Effector memory CD4-positive, alpha-beta T cell (primary cell): ENCODE measurements at places on chromosomes 3 and 15.

DNA sequence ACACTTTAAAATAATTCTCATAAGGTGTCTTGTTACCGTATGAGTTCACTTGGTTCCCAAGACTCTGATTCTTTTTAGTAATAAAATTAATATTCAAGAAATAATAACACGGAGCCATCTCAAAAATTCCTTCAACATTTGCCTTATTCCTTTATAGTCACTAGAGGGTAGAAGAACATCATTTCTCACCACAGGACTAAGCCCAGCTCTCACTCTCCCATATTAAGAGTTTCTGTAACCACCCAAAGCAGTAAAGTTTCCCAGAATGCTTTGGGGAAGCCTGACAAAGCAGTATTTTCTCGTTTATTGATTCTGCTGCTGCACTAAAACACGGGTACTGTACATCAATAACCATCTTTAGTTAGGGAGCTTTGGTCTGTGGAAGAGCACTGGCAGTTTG is 114.9 kb downstream of the MCTP2 start:
- DNase-seq: no peak

DNA sequence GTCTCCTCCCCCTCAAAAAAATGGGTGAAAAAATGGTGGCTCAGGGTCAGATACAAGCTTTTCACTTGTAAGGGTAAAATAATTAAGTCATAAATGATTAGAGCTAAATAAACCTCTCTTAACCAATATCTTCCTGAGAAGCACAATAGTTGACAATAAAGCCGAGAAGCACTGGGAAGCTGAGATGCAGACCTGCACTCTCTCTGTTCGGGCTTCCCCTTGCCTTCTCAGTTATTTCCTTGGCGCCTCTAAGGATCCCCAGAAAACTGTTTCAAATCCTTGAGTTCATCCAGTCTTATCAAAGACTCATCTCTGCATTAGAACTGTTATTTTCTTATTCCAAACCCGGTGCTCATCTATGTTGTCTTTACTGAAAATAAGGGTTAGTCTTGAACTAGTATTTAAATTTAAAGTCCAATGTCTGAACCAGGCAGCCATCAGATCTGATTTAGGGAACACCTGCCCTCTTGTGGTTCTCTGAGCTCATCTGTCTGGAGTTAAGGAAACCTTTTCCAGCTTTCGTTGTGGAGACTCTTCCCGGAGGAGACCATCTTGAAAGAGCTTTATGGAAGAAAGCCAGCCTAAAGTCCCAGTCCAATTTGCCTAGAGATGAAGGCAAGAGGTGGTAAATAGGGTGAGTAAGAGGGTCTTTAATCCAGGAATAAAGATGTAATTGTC is 256.4 kb upstream of the MCTP2 start:
- DNase-seq: no peak

DNA sequence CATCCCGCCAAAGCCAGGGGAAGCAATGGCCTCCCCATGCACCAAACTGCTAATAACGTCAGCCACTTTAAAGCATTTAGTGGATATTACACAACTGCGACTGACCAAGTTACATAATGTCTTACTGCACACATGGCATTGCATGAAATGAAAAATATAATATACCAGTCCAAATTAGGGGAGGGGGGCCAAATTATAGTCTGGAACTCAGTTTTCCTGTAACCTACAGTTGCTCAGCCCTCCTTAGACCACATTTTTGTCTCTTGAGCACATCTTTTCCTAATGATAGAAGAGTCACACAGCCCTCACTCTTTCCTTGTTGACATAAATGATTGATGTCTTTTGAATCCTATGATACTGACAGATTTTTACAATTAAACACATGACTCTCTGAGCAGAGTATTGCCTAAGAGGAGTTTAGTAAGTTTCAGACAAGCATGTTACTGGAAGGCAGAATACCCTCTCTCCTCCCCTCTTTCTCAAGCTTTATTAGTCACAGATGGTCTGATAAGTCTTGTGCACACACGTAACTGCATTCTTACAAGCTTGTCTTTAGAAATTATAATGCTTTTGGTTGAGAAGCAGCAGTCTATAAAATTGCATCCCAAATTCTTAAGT is 1.1 kb upstream of the PLD1 start:
- DNase-seq: no peak

DNA sequence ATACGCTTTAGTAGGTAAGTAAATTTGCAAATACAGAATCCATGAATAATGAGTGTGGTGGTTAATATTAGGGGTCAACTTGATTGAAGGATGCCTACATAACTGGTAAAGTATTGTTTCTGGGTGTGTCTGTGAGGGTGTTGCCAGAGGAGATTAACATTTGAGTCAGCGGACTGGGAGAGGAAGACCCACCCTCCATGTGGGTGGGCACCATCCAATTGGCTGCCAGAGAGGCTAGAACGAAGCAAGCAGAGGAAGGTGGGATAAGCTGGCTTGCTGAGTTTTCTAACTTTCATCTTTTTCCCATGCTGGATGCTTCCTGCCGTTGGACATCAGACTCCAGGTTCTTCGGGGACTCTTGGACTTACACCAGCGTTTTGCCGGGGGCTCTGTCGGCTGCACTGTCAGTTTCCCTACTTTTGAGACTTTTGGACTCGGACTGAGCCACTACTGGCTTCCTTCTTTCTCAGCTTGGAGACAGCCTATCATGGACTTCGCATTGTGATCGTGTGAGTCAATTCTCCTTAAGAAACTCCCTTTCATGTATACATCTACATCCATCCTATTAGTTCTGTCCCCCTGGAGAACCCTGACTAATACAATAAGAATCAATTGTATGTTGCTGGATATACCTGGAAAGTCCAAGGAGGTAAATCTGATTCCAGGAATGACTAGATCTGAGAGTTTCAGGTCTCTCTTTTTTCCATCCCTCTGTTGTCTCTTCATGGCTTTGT is 25.8 kb upstream of the NEDD4 start:
- DNase-seq: no peak

- no peak for DNase-seq
Measured at GRCh38 chr3:11612515-11613188, 31.1 kb downstream of the VGLL4 start.

- no peak for DNase-seq
Measured at GRCh38 chr3:116390318-116390717, 55.0 kb downstream of the LSAMP start.

DNA sequence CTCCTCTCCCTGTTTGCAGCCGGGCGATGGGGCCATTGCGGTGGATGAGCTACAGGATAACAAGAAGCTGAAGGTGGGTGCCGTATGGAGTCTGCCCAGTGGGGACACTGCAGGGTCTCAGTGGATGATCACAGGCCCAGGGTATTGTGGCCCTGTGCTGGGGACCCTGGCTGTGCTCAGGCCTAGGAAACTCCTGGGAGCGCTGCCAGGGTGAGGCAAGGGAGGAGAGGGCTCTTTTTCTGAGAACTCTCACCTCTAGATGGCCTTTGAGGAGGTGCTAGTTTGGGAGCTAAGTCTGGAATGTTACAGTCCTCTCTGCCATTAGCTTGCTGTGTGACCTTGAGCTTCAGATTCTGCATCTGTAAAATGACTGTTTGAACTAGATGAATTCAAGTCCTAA is 16.4 kb downstream of the SLC24A1 start:
- DNase-seq: no peak

DNA sequence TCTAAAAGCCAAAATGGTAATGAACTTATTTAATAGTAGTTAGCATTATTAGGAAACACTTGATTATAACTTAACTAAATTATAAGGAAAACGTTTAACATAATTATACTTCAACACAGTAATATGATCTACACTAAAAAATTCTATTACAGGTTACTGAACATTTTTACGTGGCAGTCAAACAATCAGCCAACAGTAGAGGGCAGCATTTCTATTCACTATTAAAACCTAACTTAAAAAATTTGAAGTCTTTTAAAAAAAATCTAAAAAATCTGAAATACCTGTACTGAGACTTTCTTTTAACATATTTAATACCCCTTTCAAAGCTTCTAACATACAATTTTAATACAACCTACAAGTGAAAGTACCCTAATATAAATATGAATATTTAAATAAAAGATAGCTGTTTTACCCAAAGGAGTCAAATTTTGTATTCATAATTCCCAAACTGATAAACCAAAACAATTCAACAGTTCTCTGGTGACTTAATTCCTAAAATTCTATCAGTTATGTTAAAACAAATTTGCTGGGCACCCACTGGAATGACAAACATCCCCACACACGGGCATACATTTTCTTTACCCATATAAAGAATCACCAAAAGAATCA is 41.5 kb downstream of the DLG1 start:
- no peak for DNase-seq

GRCh38 chr3:173618703-173619102 is 221.2 kb downstream of the NLGN1 start:
- DNase-seq: no peak

- no peak for DNase-seq
Measured at GRCh38 chr3:8854656-8855055, 85.2 kb upstream of the OXTR start.

DNA sequence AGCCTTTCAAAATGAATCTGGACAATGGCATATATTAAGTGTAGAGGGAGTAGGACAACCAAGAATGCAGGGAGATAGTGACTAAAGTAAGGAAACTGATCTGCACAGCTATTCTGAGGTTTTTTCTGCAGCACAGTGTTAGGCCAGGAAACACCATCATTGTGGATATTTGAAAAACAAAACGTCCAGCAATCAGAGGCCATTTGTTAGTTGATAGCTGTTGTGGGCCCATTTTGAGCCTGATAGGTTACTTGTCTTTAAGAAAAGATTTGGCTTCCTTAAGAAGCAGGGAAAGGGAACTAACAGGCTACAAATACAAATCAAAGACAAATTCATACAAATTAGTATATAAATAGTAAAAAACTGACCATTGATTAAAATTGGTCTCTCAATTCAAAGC is 375.8 kb upstream of the ARL6 start:
- DNase-seq: no peak

DNA sequence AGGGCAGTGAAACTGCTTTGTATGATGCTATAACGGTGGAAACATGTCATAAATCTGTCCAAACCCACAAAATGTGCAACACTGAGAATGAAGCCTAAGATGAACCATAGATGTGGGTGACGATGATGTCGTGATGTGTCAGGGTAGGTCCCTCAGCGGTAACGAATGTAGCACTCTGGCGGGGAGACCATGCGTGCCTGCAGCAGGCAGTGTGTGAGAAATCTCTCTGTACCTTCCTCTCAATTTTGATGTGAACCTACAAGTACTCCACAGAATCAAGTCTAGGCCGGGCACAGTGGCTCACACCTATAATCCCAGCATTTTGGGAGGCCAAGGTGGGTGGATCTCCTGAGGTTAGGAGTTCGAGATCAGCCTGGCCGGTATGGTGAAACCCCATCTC is 268.2 kb upstream of the LYSMD4 start:
- no peak for DNase-seq

- peak; percentile 49 for DNase-seq
Measured at GRCh38 chr3:18740631-18741583, 315.8 kb upstream of the SATB1 start.

GRCh38 chr15:63514531-63514943 is 10.1 kb downstream of the USP3 start:
- no peak for DNase-seq

DNA sequence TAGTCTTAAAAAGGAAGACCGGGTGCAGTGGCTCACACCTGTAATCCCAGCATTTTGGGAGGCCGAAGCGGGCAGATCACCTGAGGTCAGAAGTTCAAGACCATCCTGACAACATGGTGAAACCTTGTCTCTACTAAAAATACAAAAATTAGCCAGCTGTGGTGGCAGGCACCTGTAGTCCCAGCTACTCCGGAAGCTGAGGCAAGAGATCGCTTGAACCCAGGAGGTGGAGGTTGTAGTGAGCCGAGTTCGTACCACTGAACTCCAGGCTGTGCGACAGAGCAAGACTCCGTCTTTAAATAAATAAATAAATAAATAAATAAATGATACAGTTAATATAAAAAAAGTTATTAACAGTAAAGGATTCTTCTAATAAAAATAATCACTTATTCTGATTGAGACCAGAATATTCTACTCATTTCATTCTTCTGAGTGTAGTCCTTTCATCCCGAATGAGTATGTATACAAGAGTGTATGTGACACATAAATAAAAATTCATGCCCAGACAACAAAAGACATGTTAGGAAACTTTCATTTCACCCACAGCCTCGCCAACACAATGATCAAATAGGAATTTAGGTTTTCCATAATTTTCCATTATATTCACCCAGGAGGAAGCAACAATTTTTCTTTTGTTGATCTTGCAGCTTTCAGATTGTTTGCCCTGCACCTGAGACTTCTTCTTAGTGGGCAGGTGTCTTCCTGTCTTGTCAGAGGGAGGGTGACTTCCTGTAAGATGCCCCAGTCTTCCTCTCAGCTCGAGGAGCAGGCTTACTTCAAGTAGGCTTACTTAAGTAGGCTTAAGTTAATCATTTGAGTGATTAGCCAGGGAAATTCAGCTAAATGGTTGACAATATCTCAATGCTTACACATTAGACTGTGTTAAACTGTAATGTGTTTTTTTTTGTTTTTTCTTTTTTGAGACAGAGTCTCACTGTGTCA is 7.8 kb upstream of the NUP210 start:
- no peak for DNase-seq

- peak; percentile 20 for DNase-seq
Measured at GRCh38 chr3:28326458-28326926, 22.0 kb upstream of the ZCWPW2 start.

DNA sequence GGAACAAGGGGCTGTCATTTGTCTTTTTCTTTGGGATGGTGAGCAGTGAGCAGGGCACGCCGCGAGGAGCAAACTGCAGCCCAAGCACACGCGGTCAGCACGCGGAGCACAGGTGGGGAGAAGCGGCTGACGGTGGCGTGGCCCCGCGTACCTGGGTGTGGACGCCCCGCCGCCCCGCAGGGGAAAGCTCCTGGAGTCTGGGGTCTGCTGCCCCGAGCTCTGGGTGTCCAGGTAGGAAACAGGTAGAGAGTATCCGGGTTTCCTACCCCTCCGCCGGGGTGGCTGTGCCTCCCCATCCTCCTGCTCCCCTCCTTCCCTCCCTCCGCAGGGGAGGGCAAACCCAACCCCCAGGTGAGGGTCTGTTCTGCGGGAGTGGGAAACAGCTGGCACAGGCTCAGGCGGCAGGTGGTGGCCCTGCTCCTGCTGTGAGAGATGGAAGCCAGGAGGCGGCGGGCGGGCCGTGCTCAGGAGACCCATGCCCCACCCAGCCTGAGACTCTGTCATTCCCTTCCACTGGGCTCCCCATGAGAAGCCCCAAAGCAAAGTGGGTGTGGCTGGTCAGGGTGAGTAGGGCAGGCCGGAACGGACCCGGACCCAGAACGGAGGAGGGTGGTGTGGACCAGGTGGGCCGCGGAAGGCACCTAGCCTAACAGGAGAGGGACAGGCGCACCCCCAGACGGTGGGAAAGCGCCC is 56.9 kb upstream of the CGNL1 start:
- no peak for DNase-seq

- no peak for DNase-seq
Measured at GRCh38 chr3:34102288-34102687, 303.9 kb downstream of the PDCD6IP start.
